Epithelial cell of prostate (primary cell): ENCODE measurements at places on chromosomes 4 and X.

GRCh38 chr4:140289486-140289885, 84.0 kb upstream of the SCOC start:
- DNase-seq: no peak

DNA sequence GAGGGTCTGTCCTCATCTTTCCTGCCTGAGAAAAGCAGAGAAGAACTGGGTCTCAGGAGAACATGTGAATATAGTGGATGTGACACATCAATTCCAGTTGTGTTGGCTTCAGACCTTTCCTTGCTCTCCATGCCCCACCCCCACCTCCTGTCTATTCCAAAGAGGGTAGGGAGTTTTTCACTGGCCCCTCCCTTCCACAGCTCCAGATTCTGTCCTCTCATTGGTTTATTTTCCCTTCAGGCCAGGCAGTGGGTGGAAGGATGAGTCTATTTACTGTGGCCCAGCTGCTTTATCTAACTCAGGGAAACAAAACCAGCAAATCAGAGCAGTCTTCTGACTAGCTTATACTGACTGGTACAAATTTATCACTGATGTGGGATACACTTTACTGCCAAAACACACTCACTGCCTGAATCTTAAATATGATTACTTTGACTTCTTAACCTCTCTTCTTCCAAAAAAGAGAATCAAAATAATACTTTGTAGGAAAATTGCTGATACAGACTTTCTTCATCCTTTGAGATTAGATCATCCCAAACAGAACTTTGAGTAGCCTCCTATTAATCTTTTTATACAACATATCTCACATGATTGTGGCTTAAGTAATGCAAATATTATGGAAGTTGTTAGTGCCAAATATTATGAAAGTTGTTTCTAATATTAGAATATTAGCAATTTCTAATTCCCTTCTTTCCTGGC, 221.2 kb downstream of the MID1 start:
- no peak for DNase-seq

DNA sequence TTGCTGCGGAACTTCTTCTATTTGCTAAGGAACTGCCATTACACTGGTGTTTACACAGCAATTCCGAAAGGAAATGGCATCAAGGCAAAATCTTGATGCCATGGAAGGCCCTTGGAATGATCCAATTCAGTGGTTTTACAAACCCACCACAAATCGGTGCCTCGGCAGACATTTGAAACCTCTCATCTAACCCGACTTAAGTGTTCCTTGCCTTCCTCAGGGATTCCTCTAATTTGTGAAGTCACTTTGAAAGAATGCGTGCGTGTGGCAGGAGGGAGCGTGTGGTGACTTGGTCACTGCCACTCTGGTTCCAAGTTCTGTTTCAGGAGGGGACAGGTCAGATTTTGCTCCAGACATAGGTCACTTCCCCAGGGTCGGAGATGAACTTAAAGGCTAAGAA, 4.8 kb downstream of the NOP14 start:
- no peak for DNase-seq

- DNase-seq: peak; percentile 99
These were observed at the start of gene GTPBP6 for GRCh38 chrX:318739-319578. Gene GTPBP6 (minus strand): TSS chrX:318796. CDS start chrX:318787, 9 bp downstream.

- no peak for DNase-seq
These were observed 97.2 kb upstream of the GUCY1A1 start for GRCh38 chr4:155569471-155569870.

- no peak for DNase-seq
These were observed 556.1 kb downstream of the IL1RAPL1 start for GRCh38 chrX:29143356-29143755.

- no peak for DNase-seq
These were observed 226.8 kb downstream of the CAMK2D start for GRCh38 chr4:113534711-113535110.

DNA sequence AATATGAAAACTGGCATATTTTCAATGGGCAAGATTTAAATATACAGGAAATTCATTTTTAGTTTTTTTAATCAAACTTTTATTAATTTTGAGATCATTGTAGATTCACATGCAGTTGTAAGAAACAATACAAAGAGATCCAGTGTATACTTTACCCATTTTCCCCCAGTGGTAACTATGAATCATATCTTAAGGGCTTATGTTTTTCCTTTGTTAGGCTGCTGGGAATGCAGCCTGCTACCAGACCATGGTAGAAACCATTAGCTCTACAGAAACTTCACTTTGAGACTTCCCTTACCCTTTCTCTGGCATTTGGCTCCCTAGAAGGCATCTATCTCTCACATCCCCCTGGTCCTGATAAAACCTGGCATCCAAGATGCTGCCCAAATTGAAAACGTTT, 147.6 kb upstream of the EOLA2 start:
- DNase-seq: no peak

DNA sequence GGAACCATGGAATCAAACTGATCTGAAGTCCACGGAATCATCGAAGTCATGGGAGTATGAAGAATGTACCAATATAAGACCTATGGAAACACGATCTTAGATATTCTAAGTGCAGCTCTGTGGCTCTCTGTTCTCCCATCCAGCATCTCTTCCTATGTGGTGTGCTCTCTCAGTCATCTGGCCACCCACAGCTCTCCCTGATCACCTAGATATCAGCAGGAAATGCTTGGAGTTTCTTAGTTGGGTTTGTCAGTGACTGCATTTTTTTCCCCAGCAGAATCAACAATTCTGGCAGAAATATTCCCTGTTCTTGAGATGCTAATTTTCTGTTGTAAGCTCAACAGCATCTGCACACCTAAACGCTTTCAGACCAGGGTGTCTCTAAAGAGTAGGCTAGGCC, 94.1 kb downstream of the GC start:
- DNase-seq: no peak

GRCh38 chrX:25278341-25278740, 262.6 kb upstream of the ARX start:
- DNase-seq: no peak
